Testis (tissue), 5 donors: ENCODE measurements at places on chromosomes 7 and 10. TPM values are rescaled to one million over a fixed set of nuclear protein-coding genes. Genes with fewer than 3 reads are reported as not detected.

GRCh38 chr10:124498056-124498455, 36.4 kb downstream of the LHPP start:
- no peak for DNase-seq

Gene GFRA1
- 23.8 TPM for total RNA-seq

GRCh38 chr7:127819975-127820731, 168.2 kb downstream of the SND1 start:
- DNase-seq: no peak

Gene CLRN3
- 0.55 TPM for total RNA-seq

- DNase-seq: no peak
Observed at GRCh38 chr10:14945108-14945507, 8.8 kb downstream of the DCLRE1C start.

GRCh38 chr10:53458007-53458406, 685.4 kb upstream of the MBL2 start:
- DNase-seq: no peak

Gene CFAP70
- total RNA-seq: 29.6 TPM

DNA sequence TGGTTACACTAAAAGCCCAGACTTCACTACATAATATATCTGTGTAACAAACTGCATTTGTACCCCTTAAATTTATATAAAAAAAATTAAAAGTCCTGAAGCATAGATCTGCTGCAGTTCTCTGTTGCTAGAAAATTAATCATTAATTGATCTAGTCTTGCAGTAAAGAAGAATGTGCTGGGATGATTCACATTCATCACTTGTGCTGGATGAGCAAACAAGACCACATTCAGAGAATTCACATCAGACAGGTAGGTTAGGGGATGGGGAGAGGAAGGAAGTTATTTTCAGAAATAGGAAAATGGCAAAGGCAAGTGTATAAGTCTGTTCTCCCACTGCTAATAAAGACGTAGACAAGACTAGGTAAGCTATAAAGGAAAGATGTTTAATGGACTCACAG, 1019.0 kb downstream of the KCNMA1 start:
- DNase-seq: no peak
